NCI-H748 treated with DMSO at 0.1 percent for 48 hours (cell line): ENCODE measurements at places on chromosomes 2 and 18.

- DNase-seq = peak; percentile 78
Measured at GRCh38 chr2:132581991-132582738, 87.8 kb downstream of the LYPD1 start.

DNA sequence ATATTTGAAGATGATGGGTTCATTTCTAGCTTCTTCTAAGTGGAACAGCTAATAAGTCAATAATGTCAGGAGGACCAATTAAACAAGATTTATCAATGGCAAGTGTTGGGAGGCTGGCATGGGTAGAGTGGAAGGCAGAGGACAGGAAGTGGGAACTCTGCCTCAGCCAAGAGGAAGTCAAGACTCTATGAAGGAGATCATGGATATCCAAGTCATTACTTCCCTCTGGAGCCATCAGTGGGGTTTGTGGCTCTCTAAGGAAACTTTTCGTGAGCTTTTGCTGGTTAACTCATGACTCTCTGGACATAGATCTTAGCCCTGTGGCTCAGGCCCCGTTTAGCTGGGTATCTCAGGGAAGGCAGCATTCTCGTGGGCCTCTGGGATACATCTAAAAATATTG is 410.4 kb upstream of the ID2 start:
- DNase-seq = no peak

DNA sequence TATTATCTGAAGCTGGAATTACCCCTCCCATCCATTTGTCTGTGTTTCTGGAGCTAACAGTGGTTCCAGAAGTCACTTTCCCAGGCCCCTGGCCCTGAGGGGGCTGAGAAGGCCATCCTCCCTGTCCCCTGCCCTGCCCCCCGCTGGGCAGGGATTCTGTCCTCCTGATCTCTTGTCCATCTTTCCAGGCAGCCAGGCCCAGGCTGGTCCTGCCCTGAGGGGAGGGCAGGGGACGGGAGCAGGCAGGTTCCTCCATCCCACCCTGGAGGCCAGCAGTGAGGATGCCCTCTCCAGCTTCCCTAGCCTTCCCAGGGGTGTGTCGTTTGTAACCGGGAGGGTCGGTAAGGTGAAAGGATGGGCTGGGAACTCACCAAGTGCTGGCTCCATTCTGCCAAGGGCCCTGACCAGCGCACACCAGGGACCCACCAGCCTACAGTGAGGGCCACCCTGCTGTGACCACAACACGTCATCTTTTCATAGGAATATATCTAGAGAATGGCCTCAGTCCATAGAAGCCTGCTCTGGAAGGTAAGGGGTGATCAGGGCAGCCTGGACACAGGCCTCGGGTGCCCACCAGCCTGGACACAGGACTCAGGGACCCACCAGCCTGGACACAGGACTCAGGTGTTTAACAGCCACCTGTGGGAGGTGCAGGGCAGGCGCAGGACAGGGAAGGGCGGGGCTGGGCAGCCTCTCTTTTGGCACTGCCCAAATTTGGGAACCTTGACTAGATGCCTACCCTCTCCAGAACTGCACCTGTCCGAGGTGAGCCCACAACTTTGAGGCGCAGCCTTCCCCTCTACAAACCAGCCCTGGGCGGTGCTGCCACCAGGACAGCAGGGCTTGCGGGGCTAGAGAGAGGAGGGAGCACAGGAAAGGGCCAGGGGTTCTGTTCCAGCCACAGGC is 35.8 kb upstream of the GPC1 start:
- DNase-seq = no peak

- no peak for DNase-seq
Measured at GRCh38 chr2:207503234-207503633, 26.5 kb upstream of the CREB1 start.

- no peak for DNase-seq
Measured at GRCh38 chr2:216925636-216926366, 65.9 kb upstream of the TNP1 start.
